RPMI8226 (cell line): ENCODE measurements at places on chromosomes 6 and 20.

GRCh38 chr6:11667876-11668275, 110.7 kb downstream of the ADTRP start:
- no peak for DNase-seq

DNA sequence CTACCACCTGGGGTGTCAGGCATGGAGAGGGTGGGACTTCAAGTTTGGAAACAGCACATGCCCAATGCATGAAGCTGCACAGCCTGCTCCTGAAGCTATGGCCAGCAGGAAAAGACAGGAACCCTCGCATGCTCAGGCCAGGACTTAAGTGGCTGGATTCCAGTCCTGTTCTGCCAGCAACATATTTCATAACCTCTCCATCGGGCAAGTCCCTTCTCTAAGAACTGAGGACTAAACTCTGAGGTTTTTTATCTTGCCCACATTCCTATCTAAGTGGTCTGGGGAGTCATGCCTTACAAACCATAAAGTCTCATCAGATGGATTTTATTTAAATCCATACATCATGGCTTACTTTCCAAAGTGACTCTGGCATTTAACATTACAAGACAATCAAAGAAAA, 27.5 kb upstream of the AGPAT4 start:
- DNase-seq = no peak

GRCh38 chr6:8113131-8113654, 10.8 kb upstream of the EEF1E1 start:
- DNase-seq = no peak

GRCh38 chr6:34575326-34575725, 19.2 kb upstream of the SPDEF start:
- DNase-seq = no peak

- no peak for DNase-seq
Observed at GRCh38 chr6:659716-660581, 3.0 kb upstream of the HUS1B start.

- no peak for DNase-seq
Observed at GRCh38 chr6:160010067-160010466, 41.2 kb downstream of the IGF2R start.

- no peak for DNase-seq
Observed at GRCh38 chr6:2081155-2082138, 164.0 kb downstream of the GMDS start.

DNA sequence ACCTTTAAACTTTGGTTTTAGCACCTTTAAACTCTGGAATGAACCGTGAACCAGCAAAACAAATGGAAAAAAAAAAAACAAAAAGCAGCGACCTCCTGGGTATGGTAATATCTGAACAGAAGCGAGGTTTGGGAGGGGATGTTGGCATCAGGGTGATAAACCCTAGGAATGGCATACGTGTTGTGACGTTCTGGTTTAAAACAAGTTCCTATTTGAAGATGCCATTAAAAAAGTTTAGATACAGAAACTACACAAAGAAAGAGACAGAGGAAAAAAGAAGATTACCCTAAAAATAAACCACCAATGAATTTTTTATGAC, 60.4 kb downstream of the ATXN1 start:
- no peak for DNase-seq

DNA sequence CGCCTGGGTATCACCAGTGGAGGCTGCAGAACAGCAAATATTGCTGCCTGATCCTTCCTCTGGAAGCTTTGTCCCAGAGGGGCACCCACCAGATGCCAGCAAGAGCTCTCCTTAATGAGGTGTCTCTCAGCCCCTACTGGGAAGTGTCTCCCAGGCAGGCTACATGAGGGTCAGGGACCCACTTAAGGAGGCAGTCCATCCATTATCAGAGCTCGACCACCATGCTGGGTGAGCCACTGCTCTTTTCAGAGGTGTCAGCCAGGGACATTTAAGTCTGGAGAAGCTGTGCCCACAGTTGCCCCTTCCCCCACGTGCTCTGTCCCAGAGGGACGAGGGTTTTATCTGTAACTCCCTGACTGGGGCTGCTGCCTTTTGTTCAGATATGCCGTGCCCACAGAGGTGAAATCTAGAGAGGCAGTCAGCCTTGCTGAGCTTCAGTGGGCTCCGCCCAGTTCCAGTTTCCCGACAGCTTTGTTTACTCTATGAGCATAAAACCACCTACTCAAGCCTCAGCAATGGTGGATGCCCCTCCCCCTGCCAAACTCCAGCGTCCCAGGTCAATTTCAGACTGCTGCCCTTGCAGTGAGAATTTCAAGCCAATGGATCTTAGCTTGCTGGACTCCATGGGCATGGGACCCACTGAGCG, 25.9 kb upstream of the AIG1 start:
- peak; percentile 22 for DNase-seq

- DNase-seq = no peak
Observed at GRCh38 chr6:36964349-36964748, 9.8 kb downstream of the PI16 start.

DNA sequence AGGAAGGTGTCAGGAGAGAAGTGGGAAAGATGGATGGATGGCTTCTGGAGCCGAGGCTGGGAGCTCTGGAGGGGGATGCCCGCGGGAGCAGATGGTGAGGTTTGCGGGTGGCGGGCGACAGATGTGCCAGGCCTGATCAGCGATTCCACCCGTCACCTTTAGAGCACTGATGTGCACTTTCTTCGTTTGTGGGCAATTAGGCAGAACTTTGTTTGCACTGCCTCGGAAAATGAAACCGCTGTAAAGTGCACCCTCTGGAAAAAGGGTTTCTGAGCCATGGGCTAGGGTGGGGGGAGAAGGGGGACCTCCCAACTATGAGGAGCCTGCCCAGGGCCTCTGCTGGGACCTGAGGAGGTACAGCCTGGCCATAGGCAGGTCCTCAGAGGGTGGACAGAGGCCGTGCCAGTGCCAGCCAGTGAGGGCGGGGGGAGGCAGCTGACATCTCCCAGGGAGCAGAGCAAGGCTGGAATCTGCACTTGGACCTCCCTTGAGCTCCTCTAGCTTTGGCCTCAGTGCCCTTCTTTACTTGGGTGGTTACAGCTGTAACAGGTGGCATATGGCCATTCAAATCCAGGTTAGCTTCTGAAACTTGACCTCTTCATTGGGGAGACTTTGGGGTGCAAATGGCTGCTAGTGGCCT, 58.7 kb downstream of the CD40 start:
- DNase-seq = peak; percentile 37

- no peak for DNase-seq
Observed at GRCh38 chr6:6880745-6881437, 226.9 kb upstream of the RREB1 start.

GRCh38 chr6:140601021-140601808, 1226.8 kb upstream of the CITED2 start:
- no peak for DNase-seq

- DNase-seq = no peak
Observed at GRCh38 chr6:11043961-11044711, at the start of gene ELOVL2. Gene ELOVL2 (minus strand): TSS chr6:11044305. CDS start chr6:11044230, 75 bp downstream.

DNA sequence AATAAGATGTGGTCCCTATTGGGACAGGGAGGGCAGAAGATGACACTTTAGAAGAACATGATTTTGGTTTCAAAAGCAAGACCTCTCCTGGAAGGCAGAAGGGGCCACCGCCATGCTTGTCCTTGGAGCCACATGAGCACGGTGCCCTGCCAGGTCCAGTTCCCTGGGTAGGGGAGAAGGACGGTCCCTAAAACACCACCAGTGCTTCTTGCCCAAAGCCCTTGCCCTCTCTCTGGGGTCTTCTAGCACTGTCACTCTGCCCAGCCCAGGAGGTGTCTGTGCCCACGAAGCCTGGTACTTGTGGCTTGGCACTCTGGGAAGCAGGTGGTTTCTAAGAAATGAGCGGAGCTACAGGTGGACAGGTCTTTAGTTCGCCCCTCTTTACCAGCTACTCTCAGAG, 46.0 kb downstream of the PLCG1 start:
- DNase-seq = no peak

GRCh38 chr6:5328800-5329199, 67.5 kb downstream of the FARS2 start:
- no peak for DNase-seq

GRCh38 chr6:16568128-16568527, 193.1 kb downstream of the ATXN1 start:
- no peak for DNase-seq

DNA sequence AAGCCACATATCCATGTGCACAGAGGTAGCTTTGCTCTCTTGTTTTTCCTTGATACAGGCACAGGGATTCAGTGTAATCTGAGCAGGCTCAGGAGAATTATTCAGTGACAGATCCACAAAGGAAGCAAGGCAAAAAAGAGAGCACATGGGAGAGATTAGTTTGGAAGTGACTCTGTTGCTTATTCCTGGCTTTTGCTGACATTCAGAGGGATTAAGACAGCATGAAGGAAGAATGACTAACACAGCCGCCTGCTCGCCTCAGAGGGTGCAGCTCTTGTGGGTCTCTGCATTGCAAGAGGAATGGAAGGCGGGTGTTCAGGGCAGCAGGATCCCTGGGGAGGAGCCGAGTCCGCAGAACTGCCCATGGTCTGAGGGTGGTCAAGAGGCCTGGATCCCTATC, 203.4 kb upstream of the KCNQ5 start:
- DNase-seq = no peak

DNA sequence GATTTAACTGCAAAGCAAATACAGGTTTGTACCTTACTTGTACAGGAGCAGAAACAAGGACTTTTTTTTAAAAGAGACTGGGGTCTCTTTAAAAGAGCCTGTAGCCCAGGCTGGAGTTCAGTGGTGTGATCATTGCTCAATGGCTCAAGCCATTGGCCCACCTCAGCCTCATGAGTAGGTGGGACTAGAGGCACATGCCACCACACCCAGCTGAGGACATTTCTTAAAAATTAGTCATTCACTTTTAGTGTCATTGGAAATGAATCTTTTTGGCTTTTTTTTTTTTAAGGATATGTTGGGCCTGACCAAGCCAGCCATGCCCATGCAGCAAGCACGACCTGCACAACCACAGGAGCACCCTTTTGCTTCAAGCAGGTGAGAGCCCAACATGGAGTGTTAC, 16.9 kb downstream of the SEC23B start:
- DNase-seq = no peak

- no peak for DNase-seq
Observed at GRCh38 chr6:10999994-11000393, 44.1 kb downstream of the ELOVL2 start.

GRCh38 chr20:36334281-36335205, 28.4 kb downstream of the DLGAP4 start:
- no peak for DNase-seq

- no peak for DNase-seq
Observed at GRCh38 chr20:4272225-4272624, 256.9 kb upstream of the RNF24 start.

- DNase-seq = no peak
Observed at GRCh38 chr20:33482581-33482980, 7.3 kb upstream of the CBFA2T2 start.

DNA sequence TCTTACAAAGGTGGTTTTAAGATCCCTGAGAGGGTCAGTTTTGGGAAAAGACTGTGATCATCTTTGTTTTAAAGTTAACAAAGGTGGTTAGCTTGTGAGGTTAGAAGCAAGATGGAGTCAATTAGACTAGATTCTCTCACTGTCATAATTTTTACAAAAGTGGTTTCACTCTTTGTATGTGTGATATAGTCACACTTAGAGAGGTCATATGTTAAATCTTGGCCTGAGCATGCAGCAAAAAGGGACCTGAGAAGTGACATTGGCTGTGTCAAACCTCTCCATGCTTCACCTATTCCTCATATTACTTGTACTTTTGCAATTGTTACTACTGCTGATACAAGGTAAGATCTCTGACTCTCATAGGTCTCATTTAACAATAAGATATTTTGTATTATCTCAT, 368.0 kb downstream of the TBC1D32 start:
- DNase-seq = no peak

DNA sequence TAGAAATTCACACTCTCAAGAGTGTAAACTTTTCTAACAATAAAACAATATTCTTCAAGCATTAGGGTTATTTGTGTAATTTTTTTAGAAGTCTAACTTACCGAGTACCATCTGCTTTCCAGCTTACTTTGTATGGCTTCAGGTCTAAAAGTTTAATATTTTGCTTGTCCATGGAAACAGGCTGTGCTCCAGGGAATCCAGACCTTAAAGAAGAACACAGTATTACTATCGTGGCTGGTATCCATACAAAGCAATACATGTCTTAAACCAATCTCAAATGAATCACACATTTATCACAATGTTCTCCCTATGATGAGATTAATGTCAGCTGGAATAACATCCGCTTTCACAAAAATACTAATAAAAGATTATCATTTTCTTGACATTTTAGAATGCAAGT, 73.0 kb downstream of the RNGTT start:
- no peak for DNase-seq

DNA sequence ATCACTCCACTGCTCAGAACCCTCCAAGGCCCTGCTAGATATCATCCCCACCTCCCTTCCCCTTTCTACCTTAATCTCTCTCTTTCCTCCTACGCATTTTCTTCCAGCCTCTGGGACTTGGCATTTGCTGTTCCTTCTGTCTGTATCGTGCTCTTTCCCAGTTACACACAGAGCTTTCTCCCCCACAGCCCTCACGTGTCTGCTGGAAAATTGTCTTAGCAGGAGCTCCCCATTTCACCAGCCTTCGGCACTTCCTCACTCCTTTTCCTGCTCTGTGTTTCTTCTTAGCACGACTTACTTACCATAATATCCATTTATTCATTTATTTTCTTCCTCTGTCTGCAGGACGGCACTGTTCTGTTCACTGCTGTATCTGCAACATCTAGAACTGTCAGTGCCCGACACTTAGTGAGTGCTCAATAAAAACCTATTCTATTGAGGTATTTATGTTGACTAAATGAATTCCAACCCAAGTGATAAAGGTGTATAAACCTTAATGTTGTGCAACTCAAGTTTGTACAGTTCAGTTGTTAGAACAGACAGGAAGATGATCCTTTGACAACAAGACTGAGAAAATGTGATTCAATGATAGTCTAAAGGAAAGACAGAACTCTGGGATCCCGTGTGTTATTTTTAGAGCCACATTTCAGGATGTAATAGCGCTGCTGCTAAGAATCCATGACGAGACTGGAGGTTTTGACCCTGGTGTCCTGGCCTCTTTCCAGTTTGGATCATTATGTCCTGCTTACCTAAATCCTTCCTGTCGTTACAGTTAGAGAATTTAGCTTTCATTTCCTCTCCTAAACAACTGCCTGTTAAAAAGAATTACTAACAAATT, 170.1 kb upstream of the LAMP5 start:
- DNase-seq = no peak

GRCh38 chr6:113596387-113597230, 260.5 kb upstream of the MARCKS start:
- DNase-seq = no peak

DNA sequence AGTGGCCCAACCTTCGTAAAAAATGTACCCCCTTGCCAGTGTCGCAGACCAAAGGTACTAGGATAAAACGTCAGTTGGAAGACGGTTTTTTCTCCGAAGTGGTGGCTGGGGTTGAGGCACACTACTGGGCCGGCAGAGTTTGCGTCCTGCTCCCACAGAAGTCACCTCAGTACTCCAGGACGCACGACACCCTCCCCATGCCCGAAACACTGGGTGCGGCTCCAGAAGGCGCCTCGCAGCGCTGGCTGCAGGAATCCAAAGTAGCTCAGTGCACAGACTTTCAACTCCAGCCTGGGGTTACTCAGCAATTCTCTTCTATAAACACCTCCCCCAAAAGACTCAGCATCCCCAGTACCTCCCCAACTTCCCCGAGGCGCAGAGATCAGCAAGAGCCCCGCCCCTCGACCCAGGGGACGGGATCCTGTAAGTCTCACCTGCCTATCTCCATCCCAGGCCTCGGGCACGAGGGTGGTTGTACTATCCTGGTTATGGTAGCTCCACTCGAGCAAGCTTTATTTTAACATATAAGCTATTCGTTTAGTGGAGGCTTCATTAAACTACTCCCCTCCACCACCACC, 88.2 kb downstream of the ZFP64 start:
- DNase-seq = no peak
